ENCODE measurements at places on chromosomes 12 and 14.

GRCh38 chr12:93855261-93855660 is 178.1 kb downstream of the CRADD start:
- DNase-seq = no peak

- no peak for DNase-seq
Measured at GRCh38 chr12:39230086-39230485, 212.8 kb downstream of the KIF21A start.

DNA sequence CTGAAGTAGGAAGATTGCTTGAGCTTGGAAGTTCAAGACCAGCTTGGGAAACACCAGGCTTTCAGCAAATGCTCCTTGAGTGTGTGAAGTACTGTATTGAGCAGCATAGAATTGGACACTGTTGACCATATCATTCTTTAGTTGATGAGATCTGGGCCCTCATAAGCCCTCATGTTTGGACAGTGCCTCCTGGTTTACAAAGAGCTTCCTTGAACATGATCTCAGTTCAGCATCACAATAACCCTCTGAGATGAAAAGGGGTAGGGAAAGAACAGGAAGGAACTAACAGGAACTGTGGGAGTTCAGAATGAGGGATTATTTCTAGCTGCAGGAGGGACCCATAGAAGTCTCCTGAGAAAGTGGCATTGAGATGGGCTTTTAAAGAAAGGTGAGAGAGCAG is 153.2 kb downstream of the C12orf75 start:
- no peak for DNase-seq

DNA sequence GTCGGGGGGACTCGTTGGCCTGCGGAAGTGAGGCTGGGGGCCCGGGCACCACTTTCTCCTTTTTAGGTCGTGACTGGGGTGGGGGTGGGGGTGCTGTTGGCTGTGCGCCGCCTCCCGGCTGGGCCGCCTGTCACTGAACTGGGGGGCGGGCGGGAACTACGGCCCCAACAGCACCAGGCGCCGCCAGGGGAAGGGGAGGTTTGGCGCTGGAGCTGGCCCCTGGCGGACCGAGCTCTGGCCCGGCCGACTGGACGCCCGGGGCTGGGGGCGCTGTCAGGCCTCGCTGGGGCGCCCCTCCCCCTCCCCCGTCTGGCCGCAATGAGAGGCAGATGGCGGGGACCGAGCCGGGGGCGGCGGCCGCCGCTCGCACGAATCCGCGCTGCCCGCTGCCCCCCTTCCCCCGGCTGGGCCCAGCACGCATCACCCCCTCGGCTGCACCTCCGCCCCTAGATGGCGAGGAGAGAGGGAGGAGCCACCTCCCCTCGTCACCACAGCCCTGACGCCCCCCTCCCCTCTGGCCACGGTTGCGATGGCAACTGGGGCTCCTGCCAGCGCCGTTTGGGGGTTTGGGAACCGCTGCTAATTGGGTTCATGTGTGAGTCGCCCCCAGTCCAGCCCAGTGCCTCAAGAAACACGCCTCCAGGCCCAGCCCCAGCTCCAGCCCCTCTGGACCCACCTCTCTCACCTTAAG is 723 bp downstream of the NFATC4 start:
- peak; percentile 60 for DNase-seq

DNA sequence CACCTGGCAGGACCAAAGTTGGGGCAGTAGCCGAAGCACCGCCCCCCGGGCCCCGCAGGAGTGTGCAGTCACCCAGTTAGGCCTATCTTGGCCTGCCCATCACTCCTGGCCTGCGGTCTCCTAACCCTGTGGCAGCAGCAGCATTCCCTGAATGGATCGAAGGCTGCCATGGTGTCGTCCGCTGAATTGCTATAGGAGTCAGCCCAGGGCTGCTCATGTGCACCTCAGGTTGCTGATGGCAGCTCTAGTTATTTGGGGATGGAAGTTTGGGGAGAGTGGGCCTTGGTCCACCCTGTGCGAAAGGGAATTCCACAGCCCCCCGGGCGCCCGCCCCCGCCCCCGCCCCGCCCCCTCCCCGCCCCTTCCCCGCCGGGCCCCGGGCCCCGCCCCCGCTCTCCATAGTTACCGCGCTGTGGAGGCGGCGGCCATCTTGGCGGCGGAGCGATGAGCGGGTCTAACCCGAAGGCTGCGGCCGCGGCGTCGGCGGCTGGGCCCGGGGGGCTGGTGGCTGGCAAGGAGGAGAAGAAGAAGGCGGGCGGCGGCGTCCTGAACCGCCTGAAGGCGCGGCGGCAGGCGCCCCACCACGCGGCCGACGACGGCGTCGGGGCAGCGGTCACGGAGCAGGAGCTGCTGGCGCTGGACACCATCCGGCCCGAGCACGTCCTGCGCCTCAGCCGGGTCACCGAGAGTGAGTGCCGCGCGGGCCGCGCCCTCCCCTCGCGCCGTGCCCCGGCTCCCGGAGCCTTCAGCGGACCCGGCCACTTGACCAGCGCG is at the start of gene UNC119B:
TSS of gene UNC119B (plus strand) at position 428 of the 774 bp plus-strand sequence. CDS start at position 445, 17 bp downstream.
- DNase-seq = peak; percentile 58

DNA sequence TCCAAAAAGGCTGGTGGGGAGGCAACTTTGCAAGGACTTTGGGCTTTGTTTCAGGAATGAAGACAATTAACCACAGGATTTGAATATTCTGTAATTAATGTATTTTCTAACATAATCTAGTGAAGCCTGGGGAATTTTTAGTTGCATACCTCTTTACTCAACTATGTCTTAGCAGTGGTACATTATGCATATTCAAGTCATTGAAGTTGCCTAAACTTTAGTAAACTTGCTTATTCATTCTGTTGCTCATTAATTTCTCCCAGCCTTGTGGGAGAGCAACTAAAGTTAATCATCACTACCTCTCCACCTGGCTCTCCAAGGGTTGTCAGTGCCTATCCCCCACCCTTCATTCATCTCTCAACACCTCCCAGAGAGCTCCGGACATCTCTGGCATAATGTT is 54.2 kb downstream of the IFNG-AS1 start:
- DNase-seq = no peak

- no peak for DNase-seq
Measured at GRCh38 chr12:10067942-10068341, 30.8 kb downstream of the CLEC1A start.

DNA sequence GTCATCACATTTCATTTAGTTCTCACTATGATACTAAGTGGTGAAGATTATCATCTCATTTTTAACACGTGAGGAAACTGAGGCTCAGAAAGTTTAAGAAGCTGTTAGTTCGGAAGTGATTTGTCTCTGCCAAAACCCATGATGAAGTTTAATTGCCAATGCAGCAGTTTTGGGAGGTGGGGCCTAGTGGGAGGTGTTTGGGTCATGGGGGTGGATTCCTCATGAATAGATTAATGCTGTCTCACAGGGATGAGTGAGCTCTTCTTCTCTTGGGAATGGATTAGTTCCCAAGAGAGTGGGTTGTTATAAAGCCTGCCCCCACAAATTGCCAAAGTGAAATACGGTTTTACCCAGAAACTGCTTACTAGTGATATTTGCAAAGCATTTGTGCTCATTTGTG is 91.5 kb upstream of the IGF1 start:
- DNase-seq = no peak

DNA sequence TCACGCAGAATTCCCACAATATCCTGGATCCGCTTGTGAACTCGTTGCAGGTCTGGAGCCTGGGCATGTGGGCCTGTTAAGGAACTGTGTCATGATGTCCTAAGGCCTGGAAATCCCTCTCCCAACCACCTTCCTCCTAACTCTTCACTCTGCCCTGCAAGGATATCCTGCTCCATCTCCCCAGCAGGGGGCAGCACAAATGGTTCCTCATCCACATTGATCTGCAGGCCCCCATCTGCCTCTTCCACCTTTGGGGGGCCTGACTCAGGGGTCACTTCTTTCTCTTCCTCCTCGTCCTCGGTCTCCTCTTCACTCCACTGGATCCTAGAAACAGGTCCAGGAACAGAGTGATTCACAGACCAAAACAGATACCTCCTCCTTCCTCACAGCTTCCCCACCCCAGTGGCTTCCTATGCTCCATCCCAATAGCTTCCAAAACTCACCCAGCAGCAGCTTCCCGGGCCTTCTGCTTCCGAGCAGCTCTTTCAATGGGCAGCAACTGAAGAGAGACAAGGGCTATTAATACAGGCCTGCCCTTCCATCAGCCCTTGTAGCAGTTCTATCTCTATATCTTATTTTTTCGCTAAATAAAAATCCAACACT is 4.5 kb downstream of the NOP2 start:
- DNase-seq = no peak

DNA sequence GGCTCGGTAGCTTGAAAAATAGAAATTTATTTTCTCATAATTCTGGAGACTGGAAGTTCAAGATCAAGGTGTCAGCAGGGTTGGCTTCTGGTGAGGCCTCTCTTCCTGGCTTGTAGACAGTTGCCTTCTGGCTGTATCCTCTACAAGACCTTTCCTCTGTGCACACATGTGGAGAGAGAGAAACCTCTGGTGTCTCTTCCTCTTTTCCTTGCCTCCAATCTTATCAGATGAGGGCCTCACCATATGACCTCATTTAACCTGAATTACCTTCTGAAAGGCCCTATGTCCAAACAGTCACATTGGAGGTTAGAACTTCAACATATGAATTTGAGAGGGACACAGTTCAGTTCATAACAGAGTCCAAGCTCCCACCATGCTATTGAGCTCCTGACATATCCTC is 166.4 kb downstream of the TTC8 start:
- no peak for DNase-seq

- DNase-seq = no peak
Measured at GRCh38 chr12:28489246-28489645, 299.0 kb downstream of the CCDC91 start.

DNA sequence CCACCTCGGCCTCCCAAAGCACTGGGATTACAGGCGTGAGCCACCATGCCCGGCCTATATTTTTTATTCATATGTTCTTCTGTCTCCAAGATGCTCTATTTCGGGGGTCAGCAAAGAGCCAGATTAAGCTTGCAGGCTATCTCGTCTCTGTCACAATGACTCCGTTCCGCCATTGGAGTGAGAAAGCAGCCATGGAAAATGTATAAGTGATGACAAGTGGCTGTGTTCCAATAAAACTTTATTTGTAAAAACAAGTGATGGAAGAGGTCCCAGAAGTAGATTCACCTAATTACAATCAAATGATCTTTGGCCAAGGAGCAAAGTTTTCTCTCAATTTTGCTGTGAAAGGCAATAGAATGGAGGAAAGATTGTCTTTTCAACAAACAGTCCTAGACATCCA is 342.6 kb downstream of the MED13L start:
- DNase-seq = no peak

DNA sequence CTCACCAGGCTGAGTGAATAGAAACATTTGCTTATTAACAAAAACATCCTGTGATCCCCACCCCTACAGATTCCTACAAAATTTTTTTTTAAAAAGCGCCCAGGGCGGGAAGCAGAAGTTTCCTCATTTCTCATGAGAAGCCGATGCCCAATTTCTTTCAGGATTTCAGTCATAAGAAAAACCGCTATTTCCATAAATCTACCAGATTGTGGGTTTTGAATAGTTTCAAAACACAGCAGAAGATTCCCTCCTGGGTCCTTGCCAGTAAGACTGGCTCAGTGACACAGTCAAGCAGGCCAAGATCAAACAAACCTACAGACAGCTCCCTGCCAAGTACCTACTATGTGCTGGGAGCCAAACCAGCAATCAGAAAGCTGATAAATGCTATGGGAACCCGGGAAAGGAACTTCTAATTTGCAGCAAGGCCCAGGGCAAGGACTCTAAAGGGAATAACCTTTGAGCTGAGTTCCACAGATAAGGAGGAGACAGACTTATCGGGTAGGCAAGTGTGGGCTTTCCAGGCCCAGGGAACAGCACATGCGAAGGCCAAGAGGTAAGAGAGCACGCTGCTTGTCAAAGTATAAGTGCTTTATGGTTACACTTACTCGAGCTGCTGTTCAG is 68.7 kb downstream of the CCDC88C start:
- DNase-seq = no peak

- DNase-seq = no peak
Measured at GRCh38 chr14:33992274-33993007, 41.6 kb upstream of the EGLN3 start.

- no peak for DNase-seq
Measured at GRCh38 chr12:49404956-49405355, 37.7 kb downstream of the SPATS2 start.

- DNase-seq = no peak
Measured at GRCh38 chr14:104084251-104085002, 1.1 kb upstream of the ASPG start.

DNA sequence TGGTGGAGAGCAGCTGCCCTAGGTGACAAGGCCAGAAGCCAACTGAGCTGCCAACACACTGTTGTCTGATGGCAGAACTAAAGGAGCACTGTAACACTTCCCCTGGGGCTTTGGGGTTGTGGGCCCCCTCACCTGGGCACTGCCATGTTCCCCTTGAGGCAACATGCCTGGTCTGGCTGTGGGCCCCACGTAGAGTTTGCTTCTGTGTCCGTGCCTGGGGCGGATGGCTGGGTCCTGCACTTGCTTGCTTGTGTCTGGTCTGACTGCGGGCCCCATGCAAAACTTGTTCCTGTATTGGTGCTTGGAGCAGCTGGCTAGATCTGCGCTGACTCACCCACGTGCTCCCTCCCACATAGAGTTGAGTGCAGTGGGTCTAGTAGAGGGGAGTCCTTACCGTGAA is 78.4 kb downstream of the MNAT1 start:
- DNase-seq = no peak

GRCh38 chr14:101075801-101076413 is 172.4 kb upstream of the RTL1 start:
- DNase-seq = no peak

GRCh38 chr12:34142430-34142829 is 120.1 kb downstream of the ALG10 start:
- DNase-seq = no peak

DNA sequence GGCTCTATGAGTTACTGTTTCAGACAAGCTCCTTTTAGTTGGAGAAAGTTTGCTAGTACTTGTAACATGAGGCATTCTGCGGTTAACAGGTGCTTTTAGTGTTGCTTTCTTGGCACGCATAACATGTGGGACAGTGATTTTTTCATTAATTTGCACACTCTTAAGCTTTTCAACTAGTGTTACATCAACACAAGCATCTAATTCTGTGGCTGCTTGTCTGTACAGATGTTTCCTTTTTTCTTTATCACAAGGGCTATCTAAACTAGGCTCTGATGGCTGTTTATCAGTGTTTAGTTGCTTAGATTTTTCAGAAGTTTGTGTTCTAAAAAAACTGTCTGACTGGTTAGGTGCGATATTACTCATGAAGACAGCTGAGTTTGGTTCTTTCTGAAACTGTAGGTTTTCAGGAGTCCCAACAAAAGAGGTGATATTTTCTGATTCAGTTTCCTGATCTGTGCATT is 120.1 kb downstream of the RALGAPA1 start:
- DNase-seq = no peak

DNA sequence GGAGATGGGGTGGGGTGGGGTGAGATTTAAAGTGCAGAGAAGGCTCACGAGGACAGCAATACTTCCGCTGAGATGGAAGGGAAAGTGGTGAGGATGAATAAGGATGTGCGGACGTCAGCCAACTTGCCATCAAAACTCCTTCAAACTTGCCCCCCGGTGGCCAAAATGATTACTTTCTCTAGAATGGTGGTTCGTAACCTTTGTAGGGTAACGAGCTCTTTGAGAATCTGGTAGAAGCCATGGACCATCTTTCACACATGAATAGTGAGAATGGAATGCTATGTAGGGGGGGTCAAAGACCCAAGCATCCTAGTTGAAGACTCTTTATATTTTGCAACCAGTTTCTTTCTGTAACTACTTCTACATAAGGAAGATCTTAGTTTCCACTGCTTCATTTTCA is 245.9 kb upstream of the DDHD1 start:
- DNase-seq = no peak

Measured in anterior cingulate cortex (tissue), 58 donors.